ENCODE measurements at places on chromosomes 4 and X. TPM values are rescaled to one million over a fixed set of nuclear protein-coding genes. Genes with fewer than 3 reads are reported as not detected.

Gene SLC9B2
- 22.1 TPM for total RNA-seq

Gene SLC49A3
- total RNA-seq = 3.3 TPM

Gene CCKAR
- total RNA-seq = not detected

Gene CSAG1
- total RNA-seq = not detected

Gene PNMA6A
- total RNA-seq = 0.99 TPM

Gene RNF175
- total RNA-seq = not detected

Gene TMPRSS11A
- total RNA-seq = not detected

Gene ESX1
- total RNA-seq = not detected

Gene GYPA
- total RNA-seq = not detected

Gene JCHAIN
- total RNA-seq = not detected

Gene MAOA
- total RNA-seq = 74.5 TPM

Gene SPP1
- not detected for total RNA-seq

Gene PABPC4L
- 0.38 TPM for total RNA-seq

Gene ENPEP
- under 0.01 TPM for total RNA-seq

Data from endothelial cell of coronary artery (primary cell).